ENCODE measurements at places on chromosomes 11 and 22.

DNA sequence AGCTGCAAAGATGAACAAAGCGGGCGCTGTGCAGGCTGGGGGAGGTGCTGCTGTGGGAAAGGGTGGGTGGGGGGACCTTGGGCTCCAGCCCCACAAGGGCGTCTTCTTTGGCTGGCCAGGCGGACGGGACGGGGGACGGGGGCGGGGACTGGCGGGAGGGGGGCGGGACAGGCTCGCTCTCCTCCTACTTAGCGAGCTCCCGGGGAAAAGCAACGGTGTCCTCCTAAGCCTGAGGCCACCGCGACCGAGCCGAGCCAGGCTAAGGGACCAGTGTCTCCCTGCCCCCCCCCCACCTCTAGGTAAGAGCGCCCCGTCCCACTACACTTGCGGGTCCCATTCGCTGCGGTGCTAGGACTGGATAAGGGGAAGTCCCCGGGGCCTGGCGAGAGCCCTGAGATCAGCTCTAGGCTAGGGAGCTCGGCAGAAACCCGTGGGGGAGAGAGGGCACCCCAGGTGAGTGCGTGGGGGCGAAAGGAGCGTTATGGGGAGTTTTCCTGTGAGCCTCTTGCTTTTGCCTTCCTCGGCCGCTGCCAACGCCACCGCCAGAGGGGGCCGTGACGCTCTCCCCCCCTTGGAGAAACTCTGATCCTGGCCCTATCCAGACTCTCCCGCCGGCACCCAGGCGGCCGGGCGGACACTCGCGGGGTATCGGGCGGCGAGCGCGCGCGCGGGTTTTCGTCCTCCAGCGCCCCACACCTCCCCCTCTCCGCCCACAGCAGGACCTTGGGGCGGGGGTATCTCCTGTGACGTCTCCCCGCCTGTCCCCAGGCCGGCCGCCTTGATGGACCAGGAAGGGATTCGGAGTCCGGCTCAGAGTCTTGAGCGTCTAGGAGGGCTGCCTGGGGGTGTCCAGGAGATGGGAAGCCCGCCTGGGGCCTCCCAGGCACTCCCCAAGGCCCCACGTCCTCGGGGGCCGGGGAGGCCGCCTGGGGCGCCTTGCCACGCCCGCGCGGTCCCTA, at the start of gene PHLDB1:
PHLDB1 (plus strand) TSS at position 215 of the 959 bp plus-strand sequence. CDS start 6,222 bp downstream, outside the sequence.
- peak; percentile 92 for DNase-seq

GRCh38 chr11:32830413-32830738, 649 bp downstream of the PRRG4 start:
- no peak for DNase-seq

DNA sequence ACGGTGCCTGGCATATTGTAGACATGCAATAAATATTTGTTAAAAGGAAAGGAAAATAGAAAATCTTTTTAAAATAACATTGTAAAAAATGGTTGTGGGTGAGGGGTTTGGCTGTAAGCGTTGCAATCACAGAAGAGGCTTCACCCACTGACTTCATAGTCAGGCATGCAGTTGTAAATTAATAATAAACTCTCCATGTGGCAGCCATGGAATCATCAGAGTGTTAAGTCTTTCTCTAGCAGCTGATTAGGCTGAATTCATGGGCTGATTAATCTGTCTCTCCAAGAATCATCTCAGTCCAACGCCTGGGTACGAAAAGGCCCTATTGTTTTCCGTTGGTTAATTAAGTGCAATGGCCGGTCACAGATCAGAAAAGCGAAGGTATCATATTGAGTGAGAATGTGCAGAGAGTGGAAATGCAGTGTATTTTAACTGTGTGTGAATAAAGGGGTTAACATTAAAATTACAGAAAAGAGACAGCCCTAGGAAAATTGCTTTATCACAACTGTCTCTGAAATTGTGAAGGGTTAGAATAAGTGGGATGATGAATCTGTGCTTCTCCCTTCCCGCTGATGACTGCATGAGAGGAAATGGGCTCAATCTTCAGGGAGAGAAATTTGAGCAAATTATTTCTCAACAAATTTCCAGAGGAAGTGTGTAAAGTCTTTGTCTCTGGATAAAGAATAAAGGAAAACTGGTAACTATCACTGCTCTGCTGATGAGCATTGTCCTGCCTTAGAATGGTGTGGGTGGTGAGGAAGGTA, 269.0 kb downstream of the FAM76B start:
- no peak for DNase-seq

DNA sequence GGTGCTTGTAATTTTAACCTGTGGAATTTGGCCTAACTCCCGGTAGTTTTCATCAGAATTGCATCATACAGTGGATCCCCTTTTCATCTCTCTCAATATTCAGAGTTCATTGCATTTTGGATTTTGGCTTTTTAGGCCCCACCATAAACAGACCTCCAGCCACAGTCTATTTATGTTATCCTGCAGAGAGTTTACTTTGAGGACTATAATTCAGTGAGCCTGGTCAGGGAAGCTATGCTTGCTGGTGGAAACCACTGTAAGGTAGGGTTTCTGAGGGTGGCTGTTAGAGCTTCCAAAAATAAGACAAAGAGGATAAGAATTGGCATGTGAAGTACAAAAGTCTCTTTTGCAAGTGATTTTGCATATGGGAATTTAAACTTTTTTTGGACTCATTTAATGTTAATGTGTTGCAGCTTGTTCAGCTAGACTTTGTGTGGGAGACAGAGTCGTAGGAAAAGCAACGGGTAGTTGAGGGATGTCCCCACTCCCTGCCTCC, 34.8 kb upstream of the DDI1 start:
- DNase-seq, result no peak

- no peak for DNase-seq
Observed at GRCh38 chr11:66052664-66052982, 459 bp downstream of the SF3B2 start.

- no peak for DNase-seq
Observed at GRCh38 chr11:47672283-47672730, 29.9 kb upstream of the MTCH2 start.

DNA sequence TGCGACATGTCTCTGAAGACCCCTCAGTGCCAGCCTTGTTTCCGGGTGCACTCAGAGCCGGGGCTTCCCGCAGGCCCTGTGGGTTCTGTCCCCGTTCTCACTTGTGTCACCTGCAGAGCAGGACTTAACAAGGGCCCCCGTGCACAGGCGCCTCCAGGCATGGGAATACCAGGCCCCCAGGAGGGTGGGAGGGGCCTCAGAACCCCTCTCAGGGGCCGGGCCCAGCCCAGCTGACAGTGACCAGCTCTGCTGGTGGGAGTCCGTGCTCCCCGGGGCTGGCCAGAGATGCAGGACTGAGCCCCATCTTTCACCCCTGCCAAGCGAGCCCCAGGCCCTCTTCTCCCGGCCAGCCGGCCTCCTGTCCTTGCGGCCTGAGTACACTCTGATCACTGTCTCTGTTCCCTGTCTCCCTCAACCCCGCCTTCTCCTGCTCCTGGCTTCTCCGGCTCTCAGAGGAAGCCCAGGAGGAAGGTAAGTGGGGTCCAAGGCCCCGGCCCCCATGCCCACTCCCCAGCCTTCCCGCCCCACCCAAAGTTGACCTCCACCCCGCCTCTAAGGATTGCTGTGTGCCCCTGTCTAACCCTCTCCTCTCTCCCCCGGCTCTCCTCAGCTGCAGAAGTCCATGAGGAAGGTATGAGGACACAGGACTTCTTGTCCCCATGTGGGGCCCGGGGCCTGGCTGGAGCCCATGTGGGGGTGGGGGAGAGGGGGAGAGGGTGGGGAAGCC, 5.3 kb downstream of the TNNT3 start:
- no peak for DNase-seq

DNA sequence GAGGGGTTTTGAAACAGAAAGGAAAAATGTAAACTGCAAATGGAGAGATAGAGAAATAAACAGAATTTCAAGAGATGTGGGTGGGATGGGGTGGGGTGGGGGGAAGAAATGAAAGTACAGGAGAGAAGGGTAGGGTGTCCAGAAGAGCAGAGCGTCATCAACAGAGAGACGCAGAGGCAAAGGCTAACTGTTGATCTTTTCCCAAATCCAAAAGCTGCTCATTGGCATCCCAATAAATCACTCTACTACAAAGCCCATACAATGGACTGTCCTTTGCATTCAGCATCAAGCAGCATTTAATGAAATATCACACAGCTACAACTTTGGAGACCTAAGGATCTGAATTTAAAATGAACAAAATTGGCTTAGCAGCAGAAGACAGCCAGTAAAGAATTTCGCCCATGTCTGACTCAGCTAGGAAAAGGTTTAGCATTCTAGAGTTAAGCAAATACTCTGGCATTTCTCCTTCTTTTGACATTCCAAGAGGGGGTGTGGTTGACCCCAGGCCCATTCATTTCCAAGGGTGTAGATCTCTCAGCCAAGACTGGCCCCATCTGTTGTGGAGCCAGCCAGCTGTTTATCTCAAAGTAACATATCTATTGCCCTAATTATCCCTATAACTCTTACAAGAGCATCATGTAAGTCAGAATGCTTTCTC, 1.5 kb downstream of the RAB30 start:
- DNase-seq, result no peak

DNA sequence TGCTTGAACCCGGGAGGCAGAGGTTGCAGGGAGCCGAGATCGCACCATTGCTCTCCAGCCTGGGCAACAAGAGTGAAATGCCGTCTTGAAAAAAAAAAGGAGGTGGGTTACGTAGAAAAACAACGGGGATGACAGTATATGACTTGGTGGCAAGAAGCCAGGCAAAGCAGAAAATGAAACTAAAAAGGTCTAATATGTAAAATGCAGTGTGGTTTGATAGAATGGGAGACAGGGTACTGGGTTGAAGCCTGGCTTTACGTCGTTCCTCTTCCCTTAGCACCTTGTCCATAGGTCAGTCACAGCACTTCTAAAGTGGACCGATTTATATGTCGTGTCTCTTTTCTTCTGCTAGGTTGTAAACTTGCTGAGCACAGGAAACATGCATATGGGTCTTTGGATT, 274.9 kb upstream of the ZC3H12C start:
- DNase-seq, result no peak

GRCh38 chr11:73399159-73399590, 23.0 kb downstream of the RELT start:
- no peak for DNase-seq

DNA sequence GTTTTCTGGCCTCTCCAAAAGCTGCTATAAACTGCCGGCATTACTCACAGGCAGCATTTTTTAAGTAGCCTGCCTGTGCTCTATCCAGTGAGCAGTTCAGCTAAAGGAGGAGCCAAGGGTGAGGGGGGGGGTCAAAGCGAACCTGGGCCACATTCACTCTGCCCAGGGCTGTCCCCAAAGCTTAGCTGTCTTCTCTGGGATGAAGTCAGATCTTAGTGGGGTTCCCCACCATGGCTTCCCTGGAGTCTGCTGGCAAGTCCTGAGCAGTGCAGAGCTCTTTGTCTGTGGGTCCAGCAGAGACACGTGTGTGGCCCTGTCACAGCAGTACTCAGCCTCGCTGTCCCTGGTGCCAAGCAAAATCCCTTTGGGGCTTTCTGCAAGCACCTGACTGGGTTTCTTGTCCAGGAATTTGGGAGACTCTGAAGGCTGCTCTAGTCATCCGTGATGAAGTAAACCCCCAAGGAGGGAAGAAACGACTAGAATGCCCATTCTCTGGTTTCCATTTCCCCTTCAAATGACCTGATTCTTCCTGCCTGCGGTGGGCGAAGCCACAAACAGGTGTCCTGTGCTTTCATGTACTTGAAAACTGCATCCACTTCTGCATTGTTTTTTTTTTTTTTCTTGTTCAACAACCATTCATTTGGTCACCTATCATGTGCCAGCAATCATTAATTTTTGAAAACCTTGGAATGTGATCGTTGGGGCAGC, 2.6 kb downstream of the KCNJ5 start:
- no peak for DNase-seq

DNA sequence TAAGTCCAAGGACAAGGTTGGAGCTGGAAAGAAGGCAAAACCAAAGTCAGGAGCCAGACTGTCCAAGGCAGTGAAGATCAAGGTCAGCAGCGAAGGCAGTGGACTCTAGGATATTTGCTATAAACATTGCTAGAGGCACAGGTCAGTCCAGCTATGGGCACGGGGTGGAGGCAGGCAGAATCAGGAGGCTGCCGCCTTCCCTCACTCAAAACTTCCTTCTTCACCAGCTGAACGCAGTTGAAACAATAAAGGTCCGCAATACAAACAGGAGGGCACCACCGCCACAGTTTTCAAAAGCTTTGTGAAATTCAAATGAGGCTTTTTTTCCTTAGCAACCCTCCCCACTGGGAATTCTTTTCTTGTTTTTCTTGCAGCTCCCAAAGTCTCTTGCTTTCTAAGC, 372.4 kb downstream of the NXPE2 start:
- DNase-seq, result no peak

GRCh38 chr11:74123008-74123448, 47.8 kb downstream of the C2CD3 start:
- no peak for DNase-seq

DNA sequence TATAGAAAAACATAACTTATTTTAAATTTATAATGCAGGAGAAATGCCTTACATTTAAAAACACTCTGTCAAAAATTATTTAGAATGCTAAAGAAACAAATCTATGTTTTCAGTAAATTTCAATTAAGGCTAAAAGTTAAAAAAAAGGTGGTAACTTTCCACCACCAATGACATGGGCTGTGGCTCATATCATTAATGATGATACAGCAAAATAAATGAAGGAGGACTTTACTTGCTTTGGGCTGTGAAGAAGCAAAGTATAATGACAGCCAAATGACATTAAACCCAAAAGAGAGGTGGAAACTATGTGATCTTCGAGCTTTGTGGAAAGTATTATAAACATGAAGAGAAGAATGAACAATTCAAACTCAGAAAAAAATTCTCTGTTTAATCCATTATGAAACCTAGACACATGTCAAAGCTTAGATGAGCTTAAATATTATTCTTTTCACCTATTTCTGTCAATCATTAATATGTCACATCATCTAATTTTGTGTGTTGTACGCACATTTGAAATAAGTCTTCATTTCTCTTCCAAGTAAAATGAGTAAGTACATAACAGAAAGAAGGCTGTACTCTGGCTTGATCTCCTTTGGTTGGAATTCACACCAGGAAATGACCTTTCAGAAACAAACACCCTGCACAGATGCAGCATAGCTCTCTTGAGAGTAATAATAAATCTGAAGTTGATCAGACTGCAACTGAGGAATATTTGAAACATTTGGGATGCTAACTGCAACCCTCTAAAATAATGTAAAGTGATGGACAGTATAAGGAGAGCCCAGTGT, 265.8 kb downstream of the TTC28 start:
- DNase-seq, result no peak

- DNase-seq, result no peak
Observed at GRCh38 chr11:18578975-18579598, 9.4 kb downstream of the UEVLD start.

DNA sequence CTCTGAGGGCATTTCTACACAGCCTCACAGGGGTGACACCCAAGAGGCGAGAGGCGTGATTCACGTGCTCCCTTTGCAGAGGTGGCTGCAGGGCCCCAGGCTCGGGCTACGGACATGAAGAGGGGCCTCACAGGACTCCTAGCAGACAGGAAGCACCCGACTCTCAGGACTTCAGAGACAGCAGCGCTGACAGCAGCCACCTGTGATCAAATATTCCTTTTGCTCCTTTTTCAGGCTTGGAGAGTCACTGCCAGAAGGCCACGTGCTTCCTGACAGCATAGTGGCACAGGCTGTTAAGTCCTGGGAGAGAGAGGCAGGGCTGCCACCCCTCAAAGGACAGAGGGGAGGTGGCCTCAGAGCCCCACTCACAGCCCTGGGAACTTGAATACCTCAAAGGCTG, 348.9 kb downstream of the CADM1 start:
- DNase-seq, result no peak

GRCh38 chr11:66524304-66525040, 14.0 kb downstream of the BBS1 start:
- DNase-seq, result no peak
